COR-L47 (cell line): ENCODE measurements at places on chromosomes 1 and 21.

- no peak for DNase-seq
These were observed 8.1 kb downstream of the S100A6 start for GRCh38 chr1:153527683-153528040.

DNA sequence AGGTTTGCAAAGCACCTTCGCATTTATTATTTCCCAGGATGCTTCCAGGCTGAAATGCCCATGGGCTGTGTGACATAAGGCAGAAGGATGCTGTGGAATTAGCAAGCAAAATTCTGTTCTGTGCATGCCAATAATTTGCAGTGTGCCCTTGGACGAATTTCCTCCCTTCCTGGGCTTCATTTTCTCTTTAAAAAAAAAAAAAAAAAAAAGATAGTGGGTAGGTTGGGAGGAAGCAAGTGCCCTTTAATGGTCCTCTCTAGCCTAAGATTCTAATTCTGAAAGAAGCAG, 2.5 kb upstream of the ID3 start:
- no peak for DNase-seq

GRCh38 chr1:221473411-221473810, 268.5 kb downstream of the DUSP10 start:
- no peak for DNase-seq

DNA sequence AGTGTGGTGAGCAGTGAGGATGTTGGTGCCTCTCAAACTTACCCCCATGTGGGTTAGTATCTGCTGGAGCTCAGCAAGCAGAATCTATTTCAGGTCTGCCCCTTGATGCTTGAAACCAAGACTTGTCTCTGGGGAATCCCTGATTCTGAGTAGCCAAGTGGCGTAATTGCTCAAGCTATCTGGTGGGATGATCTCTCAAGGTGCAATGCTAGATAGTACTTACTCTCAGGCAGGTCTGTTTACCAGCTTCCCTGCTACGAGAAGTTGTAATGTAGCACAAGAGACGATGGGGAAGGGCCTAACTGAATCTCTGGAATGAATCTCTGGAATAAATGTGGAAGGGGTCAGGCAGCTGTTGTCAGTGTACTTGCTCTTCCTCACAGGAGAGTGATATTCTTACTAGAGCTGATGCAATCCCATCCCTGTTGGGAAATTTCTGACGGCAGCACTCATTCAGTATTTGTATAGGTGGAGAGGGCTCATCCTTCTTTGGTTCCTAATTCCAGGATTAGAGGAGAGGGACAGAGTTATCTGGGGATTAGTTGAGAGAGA, 65.4 kb downstream of the MACF1 start:
- peak; percentile 9 for DNase-seq

DNA sequence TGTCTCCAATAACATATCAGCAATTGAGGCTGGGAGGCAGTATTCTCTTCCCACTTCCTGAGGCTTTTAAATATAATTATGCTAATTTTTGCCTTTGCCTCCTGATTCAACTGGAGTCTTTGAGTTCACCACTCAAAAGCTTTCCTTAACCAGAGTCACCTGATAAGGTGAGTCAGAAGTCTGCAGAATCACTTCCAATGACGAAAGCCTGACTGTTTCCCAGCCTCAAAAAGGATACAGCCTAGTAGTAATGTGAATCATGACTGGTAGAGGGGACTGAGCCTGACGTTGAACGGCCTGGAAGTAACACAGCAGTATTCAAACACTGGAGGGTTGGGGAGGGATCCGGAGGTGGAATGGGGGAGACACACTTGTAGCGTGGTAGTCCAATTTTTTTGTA, 10.4 kb upstream of the MRPL9 start:
- DNase-seq = no peak

GRCh38 chr1:18290740-18291412, 183.3 kb downstream of the IGSF21 start:
- DNase-seq = no peak

GRCh38 chr1:999725-1000356, at the start of gene HES4:
Gene HES4, minus strand, starts transcription at chr1:1000097. Its CDS starts 124 bp downstream, at chr1:999973.
- DNase-seq = peak; percentile 58

DNA sequence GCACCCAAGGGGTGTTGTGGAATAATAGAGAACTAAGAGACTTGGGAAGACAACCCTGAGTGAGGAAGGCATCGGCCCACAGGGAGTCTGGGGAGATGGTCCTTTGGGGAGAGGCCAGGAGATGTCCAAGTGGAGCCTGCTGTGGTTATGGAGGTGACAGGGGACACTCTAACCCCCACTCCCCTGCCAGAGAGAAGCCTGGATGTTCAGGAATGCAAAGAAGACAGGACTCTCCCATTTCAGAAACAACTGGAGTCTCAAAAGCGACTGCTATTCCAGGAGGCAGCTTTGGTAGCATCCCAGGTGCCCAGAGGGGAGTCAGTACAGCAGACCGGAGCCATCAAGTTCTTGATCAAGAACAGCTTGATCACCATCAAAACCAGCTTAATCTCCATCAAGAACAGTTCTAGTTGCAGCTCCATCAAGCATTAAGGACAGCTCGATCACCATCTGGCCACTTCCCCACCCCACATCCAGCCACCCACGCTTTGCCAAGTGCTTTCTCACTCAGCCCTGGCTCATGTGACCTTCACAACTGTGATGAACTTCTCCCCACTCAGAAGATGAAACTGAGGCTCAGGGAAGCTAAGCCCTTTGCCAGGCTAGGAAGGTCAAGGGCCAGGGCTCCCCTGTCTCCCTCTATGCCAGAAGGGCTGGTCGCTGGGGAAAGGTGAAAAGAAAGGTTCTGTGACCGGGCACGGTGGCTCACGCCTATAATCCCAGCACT, 743 bp downstream of the CD52 start:
- DNase-seq = no peak

- no peak for DNase-seq
These were observed 296.4 kb downstream of the PTPRU start for GRCh38 chr1:29532751-29533150.

GRCh38 chr1:231806623-231807495, 180.3 kb downstream of the DISC1 start:
- peak; percentile 41 for DNase-seq

DNA sequence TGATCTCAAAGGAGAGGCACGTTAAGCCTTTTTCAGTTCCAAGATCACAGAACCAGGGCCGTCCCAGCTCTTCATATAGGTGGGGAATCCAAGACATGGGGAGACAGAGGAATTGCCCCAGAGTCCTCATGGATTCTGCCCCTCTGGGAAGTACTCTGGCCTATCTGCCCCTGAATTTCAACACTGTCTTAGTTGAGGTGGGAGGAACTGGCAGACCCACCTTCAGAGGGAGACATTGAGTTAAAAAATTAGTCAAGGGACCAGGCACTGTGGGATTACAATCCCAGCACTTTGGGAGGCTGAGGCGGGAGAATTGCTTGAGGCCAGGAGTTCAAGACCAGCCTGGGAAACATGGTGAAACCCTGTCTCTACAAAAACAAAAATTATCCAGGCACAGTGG, 2.1 kb upstream of the KNCN start:
- no peak for DNase-seq

GRCh38 chr1:67441183-67441582, 11.0 kb upstream of the SERBP1 start:
- no peak for DNase-seq

- no peak for DNase-seq
These were observed 29.2 kb upstream of the OR2B11 start for GRCh38 chr1:247487057-247487456.

DNA sequence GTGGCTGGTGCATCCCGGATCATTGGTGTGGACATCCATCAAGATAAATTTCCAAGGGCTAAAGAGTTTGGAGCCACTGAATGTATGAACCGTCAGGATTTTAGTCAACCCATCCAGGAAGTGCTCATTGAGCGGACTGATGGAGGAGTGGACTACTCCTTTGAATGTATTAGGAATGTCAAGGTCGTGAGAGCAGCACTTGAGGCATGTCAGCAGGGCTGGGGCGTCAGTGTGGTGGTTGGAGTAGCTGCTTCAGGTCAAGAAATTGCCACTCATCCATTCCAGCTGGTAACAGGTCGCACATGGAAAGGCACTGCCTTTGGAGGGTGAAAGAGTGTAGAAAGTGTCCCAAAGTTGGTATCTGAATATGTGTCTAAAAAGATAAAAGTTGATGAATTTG, 79.1 kb downstream of the FMN2 start:
- no peak for DNase-seq

DNA sequence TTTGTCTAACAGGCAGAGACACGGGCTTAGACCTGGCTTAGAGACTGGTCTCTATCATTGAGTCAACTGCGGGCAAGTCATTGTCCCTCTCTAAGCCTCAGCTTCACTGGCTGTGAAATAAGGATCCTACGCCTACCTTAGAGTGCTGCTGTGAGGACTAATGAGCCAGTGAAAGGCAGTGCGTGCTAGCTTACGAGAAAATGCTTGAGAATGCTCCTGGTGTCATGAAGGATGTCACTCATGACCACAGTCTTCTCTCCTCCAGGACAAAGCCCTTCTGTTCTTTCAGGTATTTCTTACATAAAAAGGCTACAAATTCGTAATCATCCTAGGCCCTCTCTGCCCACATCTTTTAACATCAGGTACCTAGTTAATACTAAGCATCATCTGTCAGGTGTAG, 16.5 kb upstream of the A3GALT2 start:
- DNase-seq = no peak

DNA sequence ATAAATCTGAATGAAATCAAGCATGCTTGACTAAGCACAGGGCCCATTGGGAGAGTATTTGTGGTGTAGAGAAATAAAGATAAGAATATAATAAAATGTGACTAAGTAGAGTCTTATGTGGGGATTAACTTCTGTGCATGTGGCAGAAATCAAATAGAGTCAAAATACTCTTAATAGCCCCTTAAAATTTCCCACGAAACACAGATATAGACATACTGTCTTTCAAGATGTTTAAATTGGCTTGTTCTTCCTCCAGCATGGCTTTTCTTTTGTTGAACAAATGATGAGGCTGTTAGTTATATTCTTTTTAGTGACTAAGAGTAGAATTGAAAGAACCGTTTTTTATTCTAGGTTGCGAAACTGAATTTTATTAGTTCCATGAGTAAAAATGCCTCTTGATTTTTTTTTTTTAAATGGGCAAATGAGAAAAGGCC, 112.3 kb downstream of the RPS6KC1 start:
- no peak for DNase-seq

DNA sequence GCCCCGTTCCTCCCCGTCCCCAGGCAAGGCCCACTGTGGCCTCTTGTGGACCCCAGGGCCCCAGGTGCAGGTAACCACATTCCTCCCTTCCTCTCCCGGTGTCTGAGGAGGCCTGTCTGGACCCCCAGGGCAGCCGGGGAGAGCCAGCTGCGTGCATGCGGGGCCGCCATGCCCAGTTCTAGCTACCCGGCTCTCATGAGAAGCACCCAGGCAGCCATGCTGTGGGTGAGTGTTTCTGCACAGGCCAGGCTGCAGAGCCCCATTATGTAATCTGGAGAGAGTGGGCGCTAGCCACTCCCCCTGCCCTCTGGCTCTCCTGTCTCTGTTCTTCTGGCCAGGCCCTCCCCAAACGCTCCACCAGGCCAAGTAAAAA, 18.4 kb upstream of the PLEKHG5 start:
- no peak for DNase-seq

DNA sequence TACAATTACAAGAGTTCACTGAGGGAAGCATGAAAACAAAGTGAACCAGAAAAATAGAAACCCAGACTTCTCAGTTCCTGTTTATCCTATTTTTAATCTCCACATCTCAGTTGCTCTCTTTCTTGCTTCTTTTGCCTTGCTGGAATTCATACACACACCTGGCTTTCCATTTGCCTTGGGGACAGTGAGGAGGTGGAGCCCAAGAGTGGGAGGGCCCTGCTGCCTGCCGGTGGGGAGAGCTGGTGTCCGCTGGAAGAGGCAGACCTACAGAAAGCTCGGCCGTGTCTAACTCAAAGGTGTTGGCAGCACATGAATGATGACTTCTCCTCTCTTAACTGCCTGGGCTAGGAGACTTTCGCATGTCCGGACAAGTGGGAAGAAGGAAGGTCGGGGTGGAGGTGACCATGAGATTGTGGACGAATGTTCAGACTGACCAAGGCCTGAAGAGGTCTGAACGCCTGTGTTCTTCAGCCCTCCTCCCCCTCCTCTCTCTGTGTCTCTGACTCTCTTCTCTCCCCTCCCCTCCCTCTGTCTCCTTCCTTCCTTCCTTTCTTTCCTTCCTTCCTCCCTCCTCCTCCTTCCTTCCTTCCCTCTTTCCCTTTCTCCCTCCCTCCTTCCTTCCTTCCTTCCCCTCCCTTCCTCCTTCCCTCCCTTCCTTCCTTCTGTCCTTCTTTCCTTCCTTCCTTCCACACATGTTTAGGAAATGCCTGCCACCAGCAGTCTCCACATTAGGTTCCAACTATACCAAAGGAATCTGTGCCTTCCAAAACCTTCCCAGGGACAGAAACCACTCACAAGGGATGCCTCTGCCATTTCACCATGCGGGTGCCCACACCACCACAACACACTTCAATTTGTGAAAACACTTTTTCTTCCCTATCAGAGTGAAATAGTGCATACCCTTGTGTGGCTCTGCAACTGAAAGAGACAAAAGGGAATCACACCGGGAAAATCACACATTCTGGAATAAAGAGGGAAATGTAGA, 157.3 kb upstream of the RUNX1 start:
- DNase-seq = no peak

GRCh38 chr1:195591917-195592672, 1016.1 kb downstream of the KCNT2 start:
- no peak for DNase-seq

GRCh38 chr1:36303244-36303643, 2.9 kb upstream of the SH3D21 start:
- DNase-seq = no peak

DNA sequence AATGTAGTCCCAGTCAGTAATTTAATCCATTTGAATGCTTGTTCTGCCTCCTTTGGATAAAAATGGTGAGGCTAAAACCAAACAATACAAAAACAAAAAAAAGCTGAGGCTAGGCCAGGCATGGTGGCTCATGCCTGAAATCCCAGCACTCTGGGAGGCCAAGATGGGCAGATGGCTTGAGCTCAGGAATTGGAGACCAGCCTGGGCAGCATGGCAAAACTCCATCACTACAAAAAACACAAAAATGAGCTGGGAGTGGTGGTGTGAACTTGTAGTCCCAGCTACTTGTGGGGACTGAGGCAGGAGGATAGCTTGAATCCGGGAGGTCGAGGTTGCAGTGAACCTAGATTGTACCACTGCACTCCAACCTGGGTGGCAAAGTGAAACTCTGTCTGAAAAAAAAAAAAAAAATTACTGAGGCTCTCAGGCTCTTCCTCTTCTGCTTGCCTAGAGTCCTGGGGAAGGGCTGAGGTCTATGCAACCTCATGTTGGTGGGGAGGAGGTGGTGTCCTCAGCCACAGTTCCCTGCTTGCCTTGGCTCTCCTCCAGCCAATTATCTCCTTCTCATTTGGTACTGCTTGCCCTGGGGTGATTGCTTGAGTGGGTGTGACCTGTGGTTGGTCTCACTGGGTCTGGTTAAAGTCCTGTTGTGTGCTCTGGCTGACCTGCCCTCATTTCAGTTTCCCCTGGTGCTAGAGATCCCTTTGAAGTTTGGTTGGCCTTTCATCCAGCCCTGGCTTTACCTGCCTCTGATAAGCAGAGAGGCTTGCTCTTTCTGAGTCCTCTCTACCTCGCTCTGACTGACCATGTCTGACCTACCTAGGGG, 20.9 kb downstream of the S1PR1 start:
- no peak for DNase-seq

- no peak for DNase-seq
These were observed 85.7 kb downstream of the NRDC start for GRCh38 chr1:51792864-51793263.

GRCh38 chr1:36239941-36240637, 15.8 kb downstream of the THRAP3 start:
- peak; percentile 8 for DNase-seq

GRCh38 chr1:151839457-151840403, at the start of gene C2CD4D:
Gene C2CD4D, minus strand, starts transcription at chr1:151839820. Its CDS starts 831 bp downstream, at chr1:151838989.
- peak; percentile 68 for DNase-seq

- DNase-seq = no peak
These were observed 2.4 kb downstream of the MCL1 start for GRCh38 chr1:150576794-150577556.

GRCh38 chr21:45764792-45765191, 121.3 kb downstream of the PCBP3 start:
- no peak for DNase-seq
